ENCODE measurements at places on chromosomes 11 and 22. TPM values are rescaled to one million over a fixed set of nuclear protein-coding genes. Genes with fewer than 3 reads are reported as not detected.

Gene TCN2
- 49.4 TPM for total RNA-seq

Gene ANO3
- total RNA-seq: not detected

Gene SCGB1D2
- not detected for total RNA-seq

Gene HMOX1
- 22.0 TPM for total RNA-seq

Gene P2RY2
- 12.6 TPM for total RNA-seq

- H3K36me3 ChIP-seq: no peaks in the 10 kb centered on the region
- H3K27me3 ChIP-seq: no peaks in the 10 kb centered on the region
- no peak overlapping the region for H3K4me3 ChIP-seq
- H3K27ac ChIP-seq: peak overlapping the region; percentile 28
- DNase-seq: no peak
These were observed 5.2 kb upstream of the ZC3H12C start for GRCh38 chr11:110087812-110088534.

- no peaks in the 10 kb centered on the region for H3K27me3 ChIP-seq
- H3K27ac ChIP-seq: no peak overlapping the region
- no peak for DNase-seq
- H3K4me3 ChIP-seq: no peak overlapping the region
These were observed 30.9 kb downstream of the LMO2 start for GRCh38 chr11:33860926-33861325.

GRCh38 chr11:70952191-70952590 is 300.2 kb downstream of the SHANK2 start:
- H3K27me3 ChIP-seq: no peaks in the 10 kb centered on the region
- H3K27ac ChIP-seq: no peak overlapping the region

DNA sequence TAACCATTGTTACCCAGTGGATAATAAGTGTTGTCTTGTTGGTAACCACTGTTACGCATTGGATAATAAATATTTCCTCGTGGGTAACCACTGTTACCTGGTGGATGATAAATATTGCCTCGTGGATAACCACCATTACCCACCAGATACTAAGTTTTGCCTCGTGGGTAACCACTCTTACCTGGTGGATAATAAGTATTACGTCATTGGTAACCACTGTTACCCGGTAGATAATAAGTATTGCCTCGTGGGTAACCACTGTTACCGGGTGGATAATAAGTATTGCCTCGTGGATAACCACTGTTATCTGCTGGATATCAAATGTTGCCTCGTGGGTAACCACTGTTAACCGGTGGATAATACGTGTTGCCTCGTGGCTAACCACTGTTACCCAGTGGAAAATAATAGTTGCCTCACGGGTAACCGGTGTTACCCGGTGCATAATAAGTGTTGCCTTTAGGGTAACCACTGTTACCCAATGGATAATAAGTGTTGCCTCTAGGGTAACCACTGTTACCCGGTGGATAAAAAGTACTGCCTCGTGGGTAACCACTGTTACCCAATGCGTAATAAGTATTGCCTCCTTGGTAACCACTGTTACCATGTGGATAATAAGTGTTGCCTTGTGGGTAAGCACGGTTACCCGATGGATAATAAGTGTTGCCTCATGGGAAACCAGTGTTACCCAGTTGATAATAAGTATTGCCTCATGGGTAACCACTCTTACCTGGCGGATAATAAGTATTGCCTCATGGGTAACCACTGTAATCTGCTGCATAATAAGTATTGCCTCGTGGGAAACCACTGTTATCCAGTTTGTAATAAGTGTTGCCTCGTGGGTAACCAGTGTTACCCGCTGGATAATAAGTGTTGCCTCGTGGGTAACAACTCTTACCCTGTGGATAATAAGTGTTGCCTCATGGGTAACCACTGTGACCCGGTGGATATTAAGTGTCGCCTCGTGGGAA is 21.9 kb upstream of the NXPE4 start:
- no peak for DNase-seq
- H3K4me3 ChIP-seq: no peak overlapping the region
- no peaks in the 10 kb centered on the region for H3K27me3 ChIP-seq

- H3K27ac ChIP-seq: peak overlapping the region; percentile 66
- no peak overlapping the region for H3K4me3 ChIP-seq
- peaks cover 98% of the 10 kb centered on the region for H3K4me1 ChIP-seq
- DNase-seq: peak; percentile 73
- peaks cover 5% of the 10 kb centered on the region for H3K36me3 ChIP-seq
These were observed 9.3 kb downstream of the CD82 start for GRCh38 chr11:44574610-44575287.

DNA sequence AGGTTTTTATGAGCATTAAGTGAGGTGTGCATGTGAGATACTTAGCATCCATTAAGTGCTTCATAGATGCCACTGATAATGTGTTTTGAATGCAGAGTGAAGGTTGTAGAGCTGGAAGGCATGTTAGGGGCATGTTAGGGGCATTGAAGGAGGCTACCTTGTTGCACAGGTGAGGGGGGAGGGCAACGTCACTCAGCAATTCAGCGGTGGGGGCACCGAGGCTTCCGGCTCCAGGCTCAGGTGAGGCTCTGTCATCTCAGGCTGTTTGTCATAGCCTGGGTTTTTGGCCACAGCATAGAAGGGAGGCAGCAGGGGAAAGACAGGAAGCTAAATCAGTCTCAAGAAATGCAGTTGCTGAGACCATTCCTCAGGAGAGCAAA is 299.0 kb downstream of the NTM start:
- no peak for DNase-seq
- no peaks in the 10 kb centered on the region for H3K36me3 ChIP-seq
- H3K27ac ChIP-seq: no peak overlapping the region

DNA sequence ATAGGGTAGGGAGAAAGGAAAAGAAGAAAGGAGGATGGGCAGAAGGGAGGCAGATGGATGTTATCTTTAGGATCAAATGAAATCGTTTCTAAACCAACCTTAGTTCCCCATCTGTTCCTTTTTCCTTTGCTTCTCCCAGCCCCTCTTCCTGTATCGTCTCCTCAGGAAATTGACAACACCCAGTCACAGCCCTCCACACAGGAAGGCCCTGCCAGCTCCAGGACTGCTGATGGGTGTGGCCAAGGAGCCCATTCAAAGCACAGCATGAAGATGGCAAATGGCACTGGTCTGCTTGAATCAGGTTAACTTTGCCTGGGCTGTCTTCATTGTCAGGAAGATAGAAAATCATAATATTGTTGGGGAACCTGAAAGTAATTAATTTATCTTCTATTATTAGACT is 164.8 kb downstream of the C11orf87 start:
- H3K36me3 ChIP-seq: no peaks in the 10 kb centered on the region
- no peak overlapping the region for H3K27ac ChIP-seq
- H3K4me3 ChIP-seq: no peak overlapping the region
- H3K4me1 ChIP-seq: no peaks in the 10 kb centered on the region

- no peak overlapping the region for H3K27ac ChIP-seq
- DNase-seq: no peak
- no peaks in the 10 kb centered on the region for H3K27me3 ChIP-seq
- H3K4me3 ChIP-seq: no peak overlapping the region
- H3K36me3 ChIP-seq: no peaks in the 10 kb centered on the region
- no peaks in the 10 kb centered on the region for H3K4me1 ChIP-seq
These were observed 157.5 kb downstream of the CHST1 start for GRCh38 chr11:45507916-45508315.

- no peaks in the 10 kb centered on the region for H3K4me1 ChIP-seq
- no peaks in the 10 kb centered on the region for H3K27me3 ChIP-seq
- H3K36me3 ChIP-seq: no peaks in the 10 kb centered on the region
These were observed 174.8 kb downstream of the BUD13 start for GRCh38 chr11:116598036-116598435.

- H3K27me3 ChIP-seq: no peaks in the 10 kb centered on the region
- no peaks in the 10 kb centered on the region for H3K36me3 ChIP-seq
- no peak overlapping the region for H3K27ac ChIP-seq
- no peaks in the 10 kb centered on the region for H3K4me1 ChIP-seq
- peak; percentile 40 for DNase-seq
These were observed 5.3 kb upstream of the OR52M1 start for GRCh38 chr11:4539603-4540219.

GRCh38 chr11:67576735-67577475 is 6.7 kb upstream of the GSTP1 start:
- no peak overlapping the region for H3K27ac ChIP-seq
- H3K4me1 ChIP-seq: peaks cover 13% of the 10 kb centered on the region
- H3K36me3 ChIP-seq: no peaks in the 10 kb centered on the region
- no peak for DNase-seq
- H3K4me3 ChIP-seq: no peak overlapping the region

DNA sequence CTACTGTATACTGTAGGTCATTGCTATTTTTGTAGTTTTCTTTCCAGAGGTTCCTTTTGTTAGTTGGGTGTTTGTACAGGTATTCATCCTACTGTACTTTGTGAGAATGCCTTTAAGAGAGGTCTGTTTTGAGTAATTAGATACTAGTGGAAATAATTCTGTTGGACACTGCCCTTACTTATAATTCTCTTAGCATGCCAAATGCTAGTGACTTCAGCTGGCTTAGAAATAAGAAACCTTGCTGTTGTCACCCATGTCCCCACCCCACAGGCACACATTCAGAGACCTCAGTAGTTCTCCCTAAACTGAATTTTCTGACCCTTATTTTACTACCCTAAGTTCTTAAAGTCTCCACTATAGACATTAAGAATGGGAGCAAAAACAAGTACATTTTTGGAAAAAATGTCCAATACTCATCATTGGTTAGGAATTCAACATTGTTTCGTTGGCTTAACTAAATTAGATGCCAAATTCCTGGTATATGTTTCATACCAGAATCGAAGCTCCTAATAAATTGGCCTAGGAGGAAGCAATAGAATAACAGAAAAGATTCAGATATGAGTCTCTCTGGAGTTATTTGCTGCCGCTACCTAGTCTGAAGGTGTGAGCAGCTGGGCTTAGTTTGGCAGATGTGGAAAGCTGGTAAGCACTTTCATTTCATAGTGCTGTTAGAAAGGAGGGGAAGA is 28.4 kb downstream of the ZNF143 start:
- DNase-seq: no peak
- H3K4me3 ChIP-seq: no peak overlapping the region
- H3K27ac ChIP-seq: no peak overlapping the region
- no peaks in the 10 kb centered on the region for H3K27me3 ChIP-seq
- no peaks in the 10 kb centered on the region for H3K4me1 ChIP-seq
- no peaks in the 10 kb centered on the region for H3K36me3 ChIP-seq

- no peak for DNase-seq
- peaks cover 45% of the 10 kb centered on the region for H3K36me3 ChIP-seq
- H3K4me3 ChIP-seq: no peak overlapping the region
- no peak overlapping the region for H3K27ac ChIP-seq
- H3K27me3 ChIP-seq: no peaks in the 10 kb centered on the region
These were observed 5.9 kb downstream of the TPCN2 start for GRCh38 chr11:69054397-69055211.

All from upper lobe of left lung (tissue), 6 donors.